ENCODE measurements at places on chromosomes 1 and 21.

- peaks cover 39% of the 10 kb centered on the region for H3K27me3 ChIP-seq
- DNase-seq, result no peak
- no peaks in the 10 kb centered on the region for H3K36me3 ChIP-seq
- no peak overlapping the region for H3K27ac ChIP-seq
- H3K4me3 ChIP-seq, result no peak overlapping the region
- no peaks in the 10 kb centered on the region for H3K4me1 ChIP-seq
Observed at GRCh38 chr1:110076789-110077500, 6.5 kb upstream of the ALX3 start.

DNA sequence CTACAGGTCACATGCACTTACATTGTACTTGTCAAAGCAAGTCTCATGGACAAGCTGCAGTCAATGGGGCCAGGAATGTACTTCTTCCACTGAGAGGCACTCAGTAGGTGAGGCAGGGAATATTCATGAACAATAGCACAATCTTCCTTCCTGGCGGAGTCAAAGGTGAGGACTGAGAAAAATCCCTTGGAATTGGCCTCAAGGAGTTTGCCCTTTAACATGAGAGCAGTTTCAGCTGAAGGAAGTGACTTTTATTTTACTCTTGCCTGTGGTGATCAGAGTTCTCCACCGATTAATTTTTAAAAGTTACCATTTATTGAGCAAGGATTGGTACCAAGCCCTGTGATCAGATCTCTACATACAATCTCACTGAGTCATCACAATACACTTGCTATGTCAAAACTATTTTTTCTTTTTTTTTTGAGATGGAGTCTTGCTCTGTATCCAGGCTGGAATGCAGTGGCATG is 11.2 kb upstream of the AK2 start:
- DNase-seq, result no peak
- H3K36me3 ChIP-seq, result peaks cover 5% of the 10 kb centered on the region
- H3K27me3 ChIP-seq, result peaks cover 2% of the 10 kb centered on the region
- peak overlapping the region; percentile 88 for H3K27ac ChIP-seq

DNA sequence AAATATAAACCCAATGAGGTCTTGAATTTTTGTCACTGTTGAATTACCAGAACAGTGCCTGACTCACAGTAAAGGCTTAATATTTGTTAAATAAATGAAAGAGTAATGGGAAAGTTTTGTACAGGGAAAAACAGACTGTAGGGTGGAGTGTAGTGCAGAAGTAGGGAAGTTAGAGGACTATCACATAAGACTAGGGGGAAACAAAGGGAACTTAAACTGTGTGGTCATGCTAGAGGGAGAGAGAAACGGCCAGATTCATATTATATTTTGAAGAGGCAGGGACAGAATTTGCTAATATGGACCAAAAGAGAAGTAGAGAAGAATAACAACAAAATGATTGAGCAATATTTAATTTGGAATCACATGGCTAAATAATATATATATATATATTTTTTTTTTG is 14.8 kb downstream of the CTSK start:
- H3K27me3 ChIP-seq, result no peaks in the 10 kb centered on the region
- H3K4me3 ChIP-seq, result no peak overlapping the region
- DNase-seq, result no peak
- no peaks in the 10 kb centered on the region for H3K4me1 ChIP-seq
- H3K27ac ChIP-seq, result no peak overlapping the region

DNA sequence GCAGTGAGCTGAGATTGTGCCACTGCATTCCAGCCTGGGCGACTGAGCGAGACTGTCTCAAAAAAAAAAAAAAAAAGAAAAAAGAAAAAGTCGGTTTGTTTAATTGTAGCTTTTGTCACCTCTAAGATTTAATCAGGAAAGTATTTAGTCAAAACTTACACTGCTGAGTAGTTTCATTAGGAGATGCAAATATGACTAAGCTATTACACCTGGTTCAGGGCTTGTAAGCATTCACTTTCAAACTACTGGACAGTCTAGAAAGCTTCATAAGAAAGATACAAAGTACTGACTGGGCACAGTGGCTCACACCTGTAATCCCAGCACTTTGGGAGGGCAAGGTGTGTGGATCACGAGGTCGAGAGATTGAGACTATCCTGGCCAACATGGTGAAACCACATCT is 75.9 kb upstream of the CACYBP start:
- H3K27ac ChIP-seq, result no peak overlapping the region
- peaks cover 11% of the 10 kb centered on the region for H3K36me3 ChIP-seq
- H3K4me3 ChIP-seq, result no peak overlapping the region
- no peaks in the 10 kb centered on the region for H3K4me1 ChIP-seq
- DNase-seq, result no peak

- H3K27ac ChIP-seq, result no peak overlapping the region
- no peak for DNase-seq
- peaks cover 8% of the 10 kb centered on the region for H3K27me3 ChIP-seq
- no peaks in the 10 kb centered on the region for H3K4me1 ChIP-seq
Observed at GRCh38 chr1:156400191-156400935, 31.4 kb downstream of the RHBG start.

- peaks cover 6% of the 10 kb centered on the region for H3K36me3 ChIP-seq
- peaks cover 47% of the 10 kb centered on the region for H3K27me3 ChIP-seq
- H3K27ac ChIP-seq, result no peak overlapping the region
- H3K4me1 ChIP-seq, result peaks cover 4% of the 10 kb centered on the region
- H3K4me3 ChIP-seq, result no peak overlapping the region
Observed at GRCh38 chr21:37915497-37915911, 753 bp downstream of the KCNJ6 start.

DNA sequence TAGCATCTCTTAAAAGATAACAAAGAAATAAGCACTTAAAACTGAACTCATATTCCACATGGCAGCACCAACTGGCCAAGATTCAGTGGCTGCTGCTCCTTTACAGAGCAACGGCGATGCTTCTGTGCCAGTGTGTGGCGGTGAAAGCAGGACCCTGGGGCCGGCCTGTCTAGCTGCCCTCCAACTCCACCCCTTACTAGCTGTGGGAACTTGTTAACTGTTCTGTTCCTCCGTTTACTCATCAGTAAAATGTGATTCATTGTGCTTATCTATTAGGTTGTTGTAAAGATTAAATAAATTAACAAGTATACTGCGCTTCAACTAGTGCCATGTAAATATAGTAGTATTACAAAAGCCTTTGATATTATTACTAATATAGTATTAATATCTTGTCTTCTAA is 133.2 kb downstream of the GDAP2 start:
- H3K4me3 ChIP-seq, result no peak overlapping the region
- H3K4me1 ChIP-seq, result no peaks in the 10 kb centered on the region
- no peak for DNase-seq
- no peaks in the 10 kb centered on the region for H3K36me3 ChIP-seq
- H3K27ac ChIP-seq, result no peak overlapping the region
- H3K27me3 ChIP-seq, result peaks cover 25% of the 10 kb centered on the region

GRCh38 chr1:230426246-230427093 is at the start of gene PGBD5:
Gene PGBD5 (minus strand): TSS chr1:230426332. CDS start chr1:230425928, 404 bp downstream.
- H3K27me3 ChIP-seq, result peaks cover 62% of the 10 kb centered on the region
- peak; percentile 70 for DNase-seq
- peak within 1 kb of the TSS; percentile 19 for H3K27ac ChIP-seq

DNA sequence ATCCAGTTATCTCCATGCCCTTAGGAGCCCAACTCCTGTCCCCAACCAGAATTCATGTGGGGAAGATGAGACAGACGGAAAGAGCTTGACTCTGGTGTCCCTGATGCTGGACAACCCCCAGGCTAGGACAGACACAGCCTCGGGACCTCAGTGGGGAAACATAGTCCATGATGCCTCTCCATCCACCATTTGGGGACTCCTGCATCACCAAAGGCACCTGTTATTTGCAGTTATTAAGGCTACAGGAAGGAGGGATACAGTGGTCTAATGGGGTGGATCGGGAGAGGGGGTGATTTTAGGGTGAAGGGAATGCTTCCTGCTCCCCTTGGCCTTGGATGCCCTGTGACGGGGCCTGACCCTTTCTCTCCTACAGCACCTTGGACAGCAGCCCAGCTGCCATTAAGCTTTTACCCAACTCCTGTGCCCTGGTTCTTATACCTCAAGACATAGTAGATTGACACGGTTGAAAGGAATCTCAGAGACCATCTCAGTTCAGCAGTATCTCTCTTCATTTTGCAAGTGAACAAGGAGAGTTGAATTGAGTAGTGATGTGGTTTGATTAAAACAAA is 111.6 kb downstream of the MATN1 start:
- H3K36me3 ChIP-seq, result no peaks in the 10 kb centered on the region
- H3K27me3 ChIP-seq, result peaks cover 46% of the 10 kb centered on the region
- no peak overlapping the region for H3K4me3 ChIP-seq
- H3K27ac ChIP-seq, result no peak overlapping the region
- DNase-seq, result no peak
- H3K4me1 ChIP-seq, result no peaks in the 10 kb centered on the region

DNA sequence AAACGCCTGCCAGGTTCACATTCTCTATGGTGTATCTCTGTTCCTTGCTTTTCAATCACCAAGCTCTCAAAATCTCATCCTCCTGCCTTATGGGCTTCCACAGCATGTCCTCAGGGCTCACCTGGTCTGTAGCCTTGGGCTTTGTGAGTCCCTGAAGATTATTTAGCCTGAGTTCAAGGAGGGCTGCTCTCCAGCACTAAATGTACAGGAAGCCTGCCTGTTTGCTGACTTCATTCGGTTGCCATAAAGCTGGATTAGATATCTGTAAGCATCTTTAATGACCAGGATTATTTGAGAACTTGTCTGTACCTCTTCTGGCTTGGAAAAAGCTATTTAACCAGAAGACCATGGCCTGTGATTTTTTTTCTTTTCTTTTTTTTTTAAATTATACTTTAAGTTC is 6.9 kb upstream of the REG4 start:
- no peaks in the 10 kb centered on the region for H3K36me3 ChIP-seq
- no peak overlapping the region for H3K4me3 ChIP-seq
- H3K27me3 ChIP-seq, result peaks cover 27% of the 10 kb centered on the region

GRCh38 chr1:247494767-247495166 is 36.9 kb upstream of the OR2B11 start:
- DNase-seq, result no peak
- peaks cover 4% of the 10 kb centered on the region for H3K4me1 ChIP-seq
- H3K4me3 ChIP-seq, result no peak overlapping the region
- peaks cover 23% of the 10 kb centered on the region for H3K27me3 ChIP-seq
- H3K36me3 ChIP-seq, result no peaks in the 10 kb centered on the region

GRCh38 chr1:77267035-77267434 is 14.8 kb upstream of the AK5 start:
- no peaks in the 10 kb centered on the region for H3K27me3 ChIP-seq
- peaks cover 5% of the 10 kb centered on the region for H3K4me1 ChIP-seq
- no peak overlapping the region for H3K4me3 ChIP-seq
- H3K36me3 ChIP-seq, result no peaks in the 10 kb centered on the region
- no peak for DNase-seq

DNA sequence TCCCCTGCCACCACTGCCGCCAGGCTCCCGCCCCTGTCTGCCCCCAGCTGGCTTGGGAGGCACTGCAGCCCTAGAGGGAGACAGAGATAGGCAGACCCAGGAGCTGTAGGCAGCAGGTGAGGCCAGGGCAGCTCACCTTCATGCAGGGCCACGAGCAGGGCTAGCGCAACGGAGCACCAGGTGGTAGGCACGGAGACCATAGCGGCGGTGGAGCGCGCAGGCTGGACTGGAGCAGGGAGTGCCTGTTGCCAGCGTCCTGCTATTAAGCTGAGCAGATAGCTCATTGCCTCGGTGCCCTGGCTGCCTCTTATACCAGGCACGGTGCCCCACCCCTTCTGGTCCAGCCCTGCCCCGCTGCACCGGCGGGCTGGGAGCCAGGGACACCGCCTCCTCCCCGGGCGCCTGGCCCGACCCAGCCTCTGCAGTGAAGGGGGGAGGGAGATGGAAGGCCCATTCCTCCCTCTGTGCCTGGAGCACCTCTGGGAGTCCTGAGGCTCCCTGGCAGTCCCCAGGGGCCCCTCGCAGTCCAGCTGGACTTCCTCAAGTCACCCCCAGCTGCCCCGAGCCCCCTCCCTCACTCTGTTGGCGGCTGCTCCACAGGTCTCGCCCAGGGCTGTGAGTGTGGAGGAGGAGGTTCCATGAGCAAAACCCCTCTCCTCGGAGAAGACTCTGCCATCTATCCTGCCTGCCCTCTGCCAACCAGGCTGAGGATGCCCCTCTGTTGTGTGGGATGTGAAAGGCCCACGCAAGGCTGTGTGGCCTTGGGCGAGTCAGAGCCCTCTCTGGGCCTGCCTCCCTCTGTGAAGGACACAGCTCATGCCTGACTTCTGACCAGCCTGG is at the start of gene EDN2:
Gene EDN2, minus strand, starts transcription at position 282 of the 840 bp plus-strand sequence. Its CDS starts 82 bp downstream, at position 200.
- DNase-seq, result no peak
- no peaks in the 10 kb centered on the region for H3K36me3 ChIP-seq
- no peaks in the 10 kb centered on the region for H3K4me1 ChIP-seq
- H3K4me3 ChIP-seq, result no peak within 1 kb of the TSS
- H3K27ac ChIP-seq, result no peak within 1 kb of the TSS

GRCh38 chr1:62810420-62811274 is 26.7 kb downstream of the ATG4C start:
- DNase-seq, result no peak
- no peaks in the 10 kb centered on the region for H3K27me3 ChIP-seq
- H3K4me1 ChIP-seq, result peaks cover 7% of the 10 kb centered on the region
- no peak overlapping the region for H3K4me3 ChIP-seq

DNA sequence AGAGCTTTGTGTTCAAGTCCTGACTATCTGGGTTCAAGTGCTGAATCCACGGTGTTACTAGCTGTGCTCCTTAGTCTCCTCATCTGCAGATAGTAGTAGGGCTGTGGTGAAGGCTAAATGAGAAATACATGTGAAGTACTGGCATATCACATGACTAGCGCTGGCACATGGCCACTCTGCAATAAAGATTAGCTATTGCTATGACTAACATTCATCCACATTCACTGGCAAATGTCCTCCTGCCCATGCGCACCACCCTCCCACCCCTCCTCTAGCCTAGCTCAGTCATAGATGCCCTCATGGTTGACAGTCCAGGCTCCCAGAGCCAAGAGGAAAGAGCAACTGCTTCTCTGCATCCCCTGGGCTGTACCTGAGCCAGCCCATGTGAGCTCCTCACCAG is 8.5 kb upstream of the COL8A2 start:
- no peaks in the 10 kb centered on the region for H3K36me3 ChIP-seq
- no peak overlapping the region for H3K27ac ChIP-seq
- DNase-seq, result no peak
- no peak overlapping the region for H3K4me3 ChIP-seq
- no peaks in the 10 kb centered on the region for H3K4me1 ChIP-seq
- no peaks in the 10 kb centered on the region for H3K27me3 ChIP-seq

DNA sequence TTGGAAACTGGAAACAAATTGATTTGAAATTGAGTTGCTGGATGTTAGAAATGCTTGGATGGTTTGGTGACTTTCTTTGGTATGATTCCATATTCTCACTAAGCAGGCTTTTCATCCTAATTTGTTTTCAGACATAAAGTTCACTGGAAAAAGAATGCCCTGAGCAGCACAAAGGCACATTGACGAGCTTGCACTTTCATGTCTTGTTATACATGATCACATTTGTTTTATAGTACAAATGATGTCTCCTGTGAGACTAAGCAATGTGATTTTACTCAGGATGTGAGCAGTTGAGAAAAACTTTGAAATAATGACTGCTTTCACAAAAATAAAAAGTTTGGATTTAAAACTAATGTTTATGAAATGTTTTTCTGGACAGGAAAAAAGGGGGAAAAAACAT is 63.6 kb downstream of the KCNT2 start:
- H3K4me3 ChIP-seq, result no peak overlapping the region
- no peak overlapping the region for H3K27ac ChIP-seq
- no peaks in the 10 kb centered on the region for H3K27me3 ChIP-seq
- H3K36me3 ChIP-seq, result no peaks in the 10 kb centered on the region

All from natural killer cell treated with Interleukin-12 subunit alpha and Interleukin-12 subunit beta and Interleukin-15 and Interleukin-18, amount 100 ng/mL, for 72 hours (primary cell).